ENCODE measurements at places on chromosomes 1 and 21.

GRCh38 chr1:204286831-204287421 is 72.8 kb downstream of the PLEKHA6 start:
- H3K36me3 ChIP-seq, result peaks cover 4% of the 10 kb centered on the region
- H3K27ac ChIP-seq, result peak overlapping the region; percentile 84
- DNase-seq, result no peak
- H3K4me3 ChIP-seq, result peak overlapping the region; percentile 80

GRCh38 chr1:160338580-160338979 is 4.5 kb downstream of the COPA start:
- peaks cover 24% of the 10 kb centered on the region for H3K4me1 ChIP-seq
- H3K27me3 ChIP-seq, result no peaks in the 10 kb centered on the region
- no peak for DNase-seq
- no peak overlapping the region for H3K27ac ChIP-seq

DNA sequence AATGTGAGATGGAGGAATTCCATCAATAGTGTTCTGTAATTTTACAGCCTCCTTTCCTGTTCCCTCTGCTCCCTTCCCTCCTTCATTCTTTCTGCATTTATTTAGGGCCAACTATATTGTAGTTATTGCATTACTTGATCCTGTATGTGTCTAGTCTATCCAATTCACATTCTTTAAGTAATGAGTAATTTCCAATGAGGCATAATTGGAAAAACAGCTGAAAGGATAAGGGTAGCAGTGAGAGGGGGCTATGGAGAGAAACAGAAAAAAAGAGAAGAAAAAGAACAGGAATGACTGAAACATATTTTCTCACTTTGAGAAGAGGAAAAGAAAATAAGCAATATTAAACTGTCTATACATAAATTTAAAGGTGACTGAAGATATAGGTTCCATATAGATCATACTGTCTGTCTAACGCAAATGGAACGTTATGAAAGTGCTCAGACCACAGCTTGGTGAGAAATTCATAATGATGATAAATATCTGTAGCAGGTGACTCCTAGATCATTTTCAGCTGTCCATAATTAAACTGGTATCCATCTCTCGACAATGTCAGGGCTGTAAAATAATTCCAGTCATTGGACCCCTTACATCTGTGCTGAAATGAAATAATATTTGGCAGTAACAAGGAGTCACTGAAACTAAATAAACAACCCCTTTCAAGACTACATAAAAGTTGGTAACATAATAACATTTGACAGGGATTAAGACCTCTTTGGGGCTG is 61.8 kb downstream of the SPAG17 start:
- H3K27ac ChIP-seq, result no peak overlapping the region
- no peaks in the 10 kb centered on the region for H3K36me3 ChIP-seq
- H3K4me1 ChIP-seq, result peaks cover 17% of the 10 kb centered on the region

DNA sequence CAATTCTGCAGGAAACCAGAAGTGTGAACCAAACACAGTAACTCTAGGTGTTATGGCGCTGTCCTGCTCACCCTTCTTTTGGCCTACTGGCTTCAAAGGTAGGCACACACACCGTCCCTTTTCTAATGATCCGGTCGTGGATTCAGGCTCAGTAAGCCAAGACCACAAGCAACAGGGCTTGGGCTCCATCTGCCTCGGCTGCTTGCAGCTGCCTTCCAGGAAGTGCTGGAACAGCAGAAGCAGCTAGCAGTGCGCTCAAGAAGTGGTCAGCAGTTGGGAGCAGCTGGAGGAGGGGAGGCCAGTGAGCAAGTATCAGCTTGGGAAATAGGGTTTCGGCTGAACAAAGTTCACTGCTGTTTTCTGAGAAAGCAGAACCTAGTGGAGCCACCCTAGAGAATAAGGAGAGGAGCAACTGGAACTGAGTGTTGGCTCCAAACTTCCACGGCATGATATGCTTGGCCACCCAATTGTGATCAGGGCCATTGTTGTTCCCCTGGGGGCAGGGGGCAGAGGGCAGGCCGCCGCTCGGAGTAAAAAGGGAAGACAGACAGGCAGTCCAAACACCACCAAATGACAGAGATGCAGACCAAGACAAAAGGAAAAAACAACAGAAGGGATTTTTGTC is 173.4 kb downstream of the TOMM20 start:
- H3K27me3 ChIP-seq, result no peaks in the 10 kb centered on the region
- H3K27ac ChIP-seq, result peak overlapping the region; percentile 93
- no peaks in the 10 kb centered on the region for H3K36me3 ChIP-seq
- H3K4me1 ChIP-seq, result peaks cover 51% of the 10 kb centered on the region
- DNase-seq, result peak; percentile 44
- peak overlapping the region; percentile 72 for H3K4me3 ChIP-seq

GRCh38 chr1:193438312-193438711 is 251.9 kb upstream of the B3GALT2 start:
- H3K36me3 ChIP-seq, result peaks cover 6% of the 10 kb centered on the region
- H3K27me3 ChIP-seq, result no peaks in the 10 kb centered on the region
- no peak for DNase-seq
- no peak overlapping the region for H3K27ac ChIP-seq
- no peak overlapping the region for H3K4me3 ChIP-seq

DNA sequence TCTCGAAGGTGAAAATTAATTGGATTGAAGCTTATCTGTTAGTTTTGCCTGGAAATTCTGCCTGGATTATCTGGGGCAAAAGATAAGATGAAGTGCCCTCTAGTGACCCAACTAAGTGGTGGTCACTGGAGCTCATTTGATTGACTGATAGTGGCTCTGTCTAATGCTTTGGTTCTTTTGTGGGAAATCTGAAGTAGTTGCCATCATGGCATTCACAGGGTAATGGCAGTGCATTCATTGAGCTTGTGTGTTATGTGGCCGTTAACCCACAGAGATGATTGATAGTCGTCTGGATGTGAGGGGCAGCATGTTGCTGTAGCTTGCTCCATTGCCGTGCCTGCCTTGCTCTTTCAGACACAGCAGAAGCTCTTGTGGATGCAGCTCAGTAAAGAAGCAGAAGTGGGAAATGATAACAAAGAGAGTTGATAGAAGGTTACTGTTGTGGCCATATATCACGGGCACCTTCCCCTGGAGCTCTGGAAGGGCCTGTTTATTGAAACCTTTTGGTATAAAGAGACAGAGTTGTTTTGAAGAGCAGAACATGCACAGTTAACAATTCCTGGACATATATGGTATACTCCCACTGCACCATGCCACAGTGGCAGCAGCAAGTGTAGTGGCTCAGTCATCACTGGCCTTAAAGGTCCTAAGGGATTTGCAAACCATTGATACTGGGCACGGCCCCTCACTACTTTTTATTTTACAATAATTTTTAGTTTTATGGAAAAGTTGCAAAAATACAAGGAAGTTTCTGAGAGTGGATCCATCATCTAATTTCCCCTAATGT is 42.0 kb downstream of the CXADR start:
- H3K27me3 ChIP-seq, result no peaks in the 10 kb centered on the region
- DNase-seq, result no peak
- H3K4me3 ChIP-seq, result no peak overlapping the region
- peaks cover 52% of the 10 kb centered on the region for H3K36me3 ChIP-seq
- H3K4me1 ChIP-seq, result peaks cover 15% of the 10 kb centered on the region

GRCh38 chr1:54838565-54839180 is 37.5 kb upstream of the TTC22 start:
- no peaks in the 10 kb centered on the region for H3K4me1 ChIP-seq
- H3K4me3 ChIP-seq, result no peak overlapping the region
- DNase-seq, result peak; percentile 48
- no peaks in the 10 kb centered on the region for H3K36me3 ChIP-seq
- H3K27me3 ChIP-seq, result peaks cover 6% of the 10 kb centered on the region

GRCh38 chr1:18942340-18942739 is 14.1 kb downstream of the IFFO2 start:
- H3K36me3 ChIP-seq, result no peaks in the 10 kb centered on the region
- no peak overlapping the region for H3K27ac ChIP-seq
- H3K4me1 ChIP-seq, result peaks cover 48% of the 10 kb centered on the region
- no peak for DNase-seq
- H3K27me3 ChIP-seq, result no peaks in the 10 kb centered on the region

DNA sequence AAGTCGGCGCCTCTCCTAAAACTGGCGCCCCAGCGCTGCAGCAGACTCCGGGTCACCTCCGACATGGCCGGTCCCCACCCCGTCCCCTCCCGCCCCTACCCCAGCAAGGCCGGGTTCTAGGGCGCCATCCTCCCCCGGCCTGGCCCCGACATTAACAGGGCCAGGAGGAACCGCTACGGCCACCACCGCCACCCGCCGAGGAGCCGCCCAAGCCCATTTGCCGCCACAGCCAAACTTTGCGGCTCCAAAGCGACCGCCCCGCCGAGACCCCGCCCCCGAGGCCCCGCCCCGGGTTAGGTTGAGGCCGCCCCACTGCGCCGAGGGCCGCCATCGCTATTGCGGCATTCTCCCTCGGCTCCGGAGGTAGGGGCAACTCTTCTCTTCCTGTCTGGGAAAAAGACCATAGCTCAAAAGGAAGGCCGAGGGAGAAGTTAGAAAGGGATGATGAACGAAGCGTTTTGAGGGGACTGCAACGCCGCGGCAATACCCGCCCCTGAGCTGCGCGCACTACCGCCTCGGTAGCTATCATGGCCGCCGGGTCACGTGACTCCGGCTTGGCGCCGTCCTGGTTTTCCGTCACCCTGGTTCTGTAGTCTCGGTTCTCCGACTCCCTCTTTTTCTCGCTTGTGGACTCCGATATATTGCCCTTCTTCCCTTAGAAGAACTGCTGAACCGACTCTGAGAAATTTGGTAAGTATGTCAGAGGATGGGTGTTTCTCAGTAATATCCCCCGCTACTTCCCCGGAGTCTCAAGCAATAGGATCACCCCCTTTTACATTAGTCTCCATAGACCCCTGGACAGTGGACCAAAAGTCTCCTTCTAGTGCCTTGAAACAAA is at the start of the genes AIDA and BROX:
Gene AIDA (minus strand): TSS at position 239 of the 838 bp plus-strand sequence. CDS start 174 bp downstream, at position 65.
Gene BROX (plus strand): TSS at position 312 of the 838 bp plus-strand sequence. CDS start 3,136 bp downstream, outside the sequence.
- H3K27ac ChIP-seq, result peak within 1 kb of the TSS; percentile 99
- peaks cover 7% of the 10 kb centered on the region for H3K36me3 ChIP-seq
- peak; percentile 97 for DNase-seq
- H3K4me1 ChIP-seq, result peaks cover 18% of the 10 kb centered on the region

- DNase-seq, result no peak
- no peak overlapping the region for H3K4me3 ChIP-seq
- no peak overlapping the region for H3K27ac ChIP-seq
- H3K36me3 ChIP-seq, result no peaks in the 10 kb centered on the region
- H3K4me1 ChIP-seq, result no peaks in the 10 kb centered on the region
- H3K27me3 ChIP-seq, result no peaks in the 10 kb centered on the region
These were observed 63.7 kb downstream of the LEPR start for GRCh38 chr1:65483993-65484754.

Data from type B pancreatic cell (in vitro differentiated cells).